ENCODE measurements at places on chromosomes 4 and X. TPM values are rescaled to one million over a fixed set of nuclear protein-coding genes. Genes with fewer than 3 reads are reported as not detected.

- H3K36me3 ChIP-seq: no peaks in the 10 kb centered on the region
- peak within 1 kb of the TSS; percentile 3 for H3K4me3 ChIP-seq
- H3K27ac ChIP-seq: no peak within 1 kb of the TSS
- DNase-seq: peak; percentile 73
These were observed at the start of gene CFAP47 for GRCh38 chrX:35919536-35920309. TSS of gene CFAP47 (plus strand) at chrX:35919734. CDS start at chrX:35919800, 66 bp downstream.

Gene CTPS2
- 15.9 TPM for total RNA-seq

- DNase-seq: peak; percentile 37
- peak overlapping the region; percentile 9 for H3K4me3 ChIP-seq
- no peaks in the 10 kb centered on the region for H3K27me3 ChIP-seq
- H3K27ac ChIP-seq: peak overlapping the region; percentile 83
These were observed 45.4 kb downstream of the UGT2A3 start for GRCh38 chr4:68905939-68906779.

GRCh38 chr4:57219431-57219830 lies 109.2 kb upstream of the IGFBP7 start:
- no peaks in the 10 kb centered on the region for H3K4me1 ChIP-seq
- no peaks in the 10 kb centered on the region for H3K27me3 ChIP-seq
- no peak overlapping the region for H3K4me3 ChIP-seq
- H3K27ac ChIP-seq: no peak overlapping the region
- H3K36me3 ChIP-seq: no peaks in the 10 kb centered on the region

- H3K4me3 ChIP-seq: no peak overlapping the region
- H3K36me3 ChIP-seq: no peaks in the 10 kb centered on the region
- no peaks in the 10 kb centered on the region for H3K27me3 ChIP-seq
- no peaks in the 10 kb centered on the region for H3K4me1 ChIP-seq
- H3K27ac ChIP-seq: no peak overlapping the region
These were observed 39.7 kb downstream of the CORIN start for GRCh38 chr4:47798165-47798564.

- no peaks in the 10 kb centered on the region for H3K4me1 ChIP-seq
- H3K27me3 ChIP-seq: no peaks in the 10 kb centered on the region
- no peak overlapping the region for H3K27ac ChIP-seq
- no peak overlapping the region for H3K4me3 ChIP-seq
- DNase-seq: no peak
These were observed 958.3 kb upstream of the ADGRL3 start for GRCh38 chr4:60241866-60242265.

Gene ADH7
- not detected for total RNA-seq

- H3K36me3 ChIP-seq: no peaks in the 10 kb centered on the region
- no peak for DNase-seq
- no peaks in the 10 kb centered on the region for H3K4me1 ChIP-seq
- H3K27me3 ChIP-seq: no peaks in the 10 kb centered on the region
These were observed 1833.0 kb upstream of the PCDH10 start for GRCh38 chr4:131316086-131316485.

DNA sequence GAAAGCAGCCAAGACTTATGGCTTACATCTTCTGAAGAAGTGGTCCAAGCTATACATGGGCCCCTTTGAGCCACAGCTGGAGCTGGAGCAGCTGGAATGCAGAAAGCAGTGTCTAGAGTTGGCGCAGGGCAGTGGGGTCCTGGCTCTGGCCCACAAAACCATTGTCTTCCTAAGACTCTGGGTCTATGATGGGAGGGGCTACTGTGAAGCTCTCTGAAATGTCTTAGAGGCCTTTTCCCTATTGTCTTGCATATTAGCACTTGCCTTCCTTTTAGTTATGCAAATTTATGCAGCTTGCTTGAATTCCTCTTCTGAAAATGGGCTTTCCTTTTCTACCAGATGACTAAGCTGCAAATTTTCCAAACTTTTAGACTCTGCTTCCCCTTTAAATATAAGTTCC lies 15.3 kb downstream of the NPY1R start:
- no peak overlapping the region for H3K4me3 ChIP-seq
- H3K36me3 ChIP-seq: no peaks in the 10 kb centered on the region
- no peaks in the 10 kb centered on the region for H3K4me1 ChIP-seq
- no peak for DNase-seq

DNA sequence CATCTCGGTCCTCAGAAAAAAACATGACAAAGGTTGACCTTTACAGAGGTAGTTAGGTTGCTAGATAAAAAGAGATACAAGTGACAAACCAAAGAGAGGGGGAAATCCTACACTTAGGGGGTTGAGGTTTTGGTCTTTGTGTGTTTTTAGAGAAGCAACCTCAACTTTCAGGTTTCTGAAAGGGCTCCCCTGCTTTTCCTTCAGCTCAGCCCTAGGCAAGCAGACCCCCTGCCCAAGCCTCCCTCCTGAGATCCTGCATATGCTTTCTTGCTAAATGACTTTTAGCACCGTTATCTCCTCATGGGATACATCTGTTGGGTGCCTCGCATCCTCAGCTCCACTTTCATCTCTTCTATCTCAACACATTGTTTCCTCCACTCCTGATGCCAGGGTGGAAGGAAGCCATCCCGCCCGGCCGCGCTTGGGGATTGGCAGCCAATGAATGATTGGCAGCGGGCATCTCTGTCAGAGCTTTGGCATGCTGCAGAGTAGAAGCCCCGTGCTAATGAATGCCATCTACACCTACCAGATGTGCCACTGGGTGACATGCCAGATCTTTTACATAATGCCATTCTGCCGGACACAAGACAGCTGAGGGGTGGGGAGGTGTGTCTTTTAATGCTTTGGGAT lies 15.0 kb upstream of the PRDM8 start:
- no peak overlapping the region for H3K27ac ChIP-seq
- H3K36me3 ChIP-seq: no peaks in the 10 kb centered on the region
- H3K4me1 ChIP-seq: peaks cover 21% of the 10 kb centered on the region
- H3K27me3 ChIP-seq: peaks cover 17% of the 10 kb centered on the region
- H3K4me3 ChIP-seq: no peak overlapping the region

- peaks cover 9% of the 10 kb centered on the region for H3K4me1 ChIP-seq
- DNase-seq: peak; percentile 10
- no peaks in the 10 kb centered on the region for H3K36me3 ChIP-seq
- no peak overlapping the region for H3K27ac ChIP-seq
These were observed 37.5 kb upstream of the RASGEF1B start for GRCh38 chr4:81509191-81509590.

DNA sequence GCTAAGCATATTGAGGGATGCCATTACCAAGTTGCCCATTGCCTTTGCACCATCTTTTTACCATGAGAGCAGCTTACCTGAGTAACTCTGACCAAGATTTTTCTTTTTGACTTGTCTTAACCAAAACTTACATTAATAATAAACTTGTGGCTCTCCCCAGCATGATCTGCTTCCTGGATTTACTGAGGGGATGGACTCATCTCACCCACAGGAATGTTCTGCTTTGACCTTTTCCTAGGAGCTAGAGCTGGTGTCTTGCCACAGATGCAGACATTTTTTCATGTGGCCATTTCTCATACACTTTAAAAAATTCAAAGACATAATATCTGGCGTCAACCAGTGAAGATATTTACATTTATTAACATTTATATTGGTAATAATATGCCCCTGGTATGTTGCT lies 79.2 kb upstream of the EFHC2 start:
- H3K27me3 ChIP-seq: no peaks in the 10 kb centered on the region
- H3K27ac ChIP-seq: no peak overlapping the region
- no peak overlapping the region for H3K4me3 ChIP-seq
- no peaks in the 10 kb centered on the region for H3K4me1 ChIP-seq

DNA sequence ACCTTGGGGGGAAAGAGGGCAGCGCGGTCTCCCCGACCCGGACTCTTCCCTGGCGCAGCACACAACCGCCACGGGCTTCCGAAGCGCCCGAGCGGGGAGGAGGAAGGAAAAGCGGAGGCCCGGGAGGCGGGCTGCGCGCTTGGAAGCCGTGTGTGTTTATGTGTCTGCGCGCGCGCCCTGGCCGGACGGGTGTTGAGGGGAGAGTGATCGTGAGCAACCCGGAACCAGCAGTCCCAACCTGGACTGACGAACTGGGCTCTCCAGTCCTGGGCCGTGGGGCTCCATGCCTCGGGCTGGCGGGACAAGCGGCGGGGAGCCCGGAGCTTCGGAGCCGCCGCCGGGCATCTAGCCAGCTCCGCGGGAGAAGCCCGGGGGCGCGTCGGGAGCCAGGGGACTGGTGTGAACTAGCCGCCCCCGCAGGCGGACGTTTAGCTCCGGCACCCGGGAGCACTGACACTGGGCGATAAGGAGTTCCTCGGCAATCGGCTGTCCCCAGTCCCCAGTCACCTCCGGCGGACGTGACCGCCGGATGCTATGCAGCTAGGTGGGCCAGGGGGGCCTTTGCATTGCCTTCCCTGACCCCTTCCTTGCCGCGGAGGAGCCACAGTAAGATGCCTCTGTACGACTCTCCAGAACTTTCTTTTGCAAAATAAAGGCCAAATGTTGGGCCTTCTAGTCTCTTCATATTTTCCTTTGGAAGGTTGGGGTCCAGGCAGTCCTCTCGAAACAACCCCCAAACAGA lies 74.8 kb upstream of the BCOR start:
- DNase-seq: peak; percentile 69
- H3K4me1 ChIP-seq: peaks cover 39% of the 10 kb centered on the region
- H3K4me3 ChIP-seq: no peak overlapping the region
- no peaks in the 10 kb centered on the region for H3K27me3 ChIP-seq
- peak overlapping the region; percentile 49 for H3K27ac ChIP-seq
- H3K36me3 ChIP-seq: no peaks in the 10 kb centered on the region

DNA sequence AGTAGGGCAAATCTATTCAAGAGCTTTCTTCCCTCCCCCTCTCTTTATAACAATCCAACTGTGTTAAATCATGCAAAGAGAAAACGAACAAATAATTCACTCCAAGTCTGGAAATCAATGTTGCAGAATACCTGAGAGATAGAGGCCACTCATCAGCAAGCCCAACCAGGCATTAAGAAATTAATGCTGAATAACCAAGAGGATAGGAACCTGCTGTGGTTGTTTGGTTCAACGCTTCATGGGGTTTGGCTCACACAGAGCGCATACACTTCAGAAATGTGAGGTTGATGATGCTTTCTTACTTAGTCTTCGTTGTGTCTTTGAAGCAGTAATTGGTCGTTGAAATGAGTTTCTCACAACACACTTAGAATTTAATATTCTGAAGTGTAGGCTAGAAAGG lies 1540.0 kb upstream of the PABPC4L start:
- no peaks in the 10 kb centered on the region for H3K4me1 ChIP-seq
- DNase-seq: no peak
- H3K4me3 ChIP-seq: no peak overlapping the region
- H3K36me3 ChIP-seq: no peaks in the 10 kb centered on the region

Gene FAAH2
- total RNA-seq: 13.5 TPM

DNA sequence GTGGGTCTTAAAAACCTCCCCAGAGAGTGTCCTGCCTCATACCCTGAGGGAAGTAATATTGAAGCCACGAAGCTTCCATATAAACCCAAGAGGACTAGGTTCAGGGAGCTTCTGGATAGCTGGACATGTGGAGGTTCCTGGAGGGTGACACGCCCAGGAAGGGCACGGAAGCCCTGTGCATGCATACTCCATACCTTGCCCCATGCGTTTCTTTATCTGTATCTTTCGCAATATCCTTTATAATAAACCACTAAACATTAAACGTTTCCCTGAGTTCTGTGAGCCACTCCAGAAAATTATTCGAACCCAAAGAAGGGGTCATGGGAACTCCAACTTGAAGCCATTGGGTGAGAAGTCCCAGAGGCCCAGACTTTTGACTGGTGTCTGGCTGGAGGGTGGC lies 45.7 kb upstream of the HPF1 start:
- no peaks in the 10 kb centered on the region for H3K4me1 ChIP-seq
- DNase-seq: no peak
- no peaks in the 10 kb centered on the region for H3K27me3 ChIP-seq
- no peaks in the 10 kb centered on the region for H3K36me3 ChIP-seq

DNA sequence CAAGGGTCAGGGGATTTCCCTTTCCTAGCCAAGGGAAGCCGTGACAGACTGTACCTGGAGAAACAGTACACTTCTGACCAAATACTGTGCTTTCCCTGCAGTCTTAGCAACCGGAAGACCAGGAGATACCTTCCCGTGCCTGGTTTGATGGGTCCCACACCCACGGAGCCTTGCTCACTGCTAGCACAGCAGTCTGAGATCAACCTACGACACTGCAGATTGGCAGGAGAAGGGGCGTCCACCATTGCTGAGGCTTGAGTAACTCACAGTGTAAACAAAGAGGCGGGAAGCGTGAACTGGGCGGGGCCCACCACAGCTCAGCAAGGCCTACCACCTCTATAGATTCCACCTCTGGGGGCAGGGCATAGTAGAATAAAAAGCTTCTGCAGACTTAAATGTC lies 48.7 kb upstream of the SRD5A3 start:
- DNase-seq: no peak
- no peak overlapping the region for H3K4me3 ChIP-seq
- H3K4me1 ChIP-seq: no peaks in the 10 kb centered on the region
- H3K27me3 ChIP-seq: no peaks in the 10 kb centered on the region

DNA sequence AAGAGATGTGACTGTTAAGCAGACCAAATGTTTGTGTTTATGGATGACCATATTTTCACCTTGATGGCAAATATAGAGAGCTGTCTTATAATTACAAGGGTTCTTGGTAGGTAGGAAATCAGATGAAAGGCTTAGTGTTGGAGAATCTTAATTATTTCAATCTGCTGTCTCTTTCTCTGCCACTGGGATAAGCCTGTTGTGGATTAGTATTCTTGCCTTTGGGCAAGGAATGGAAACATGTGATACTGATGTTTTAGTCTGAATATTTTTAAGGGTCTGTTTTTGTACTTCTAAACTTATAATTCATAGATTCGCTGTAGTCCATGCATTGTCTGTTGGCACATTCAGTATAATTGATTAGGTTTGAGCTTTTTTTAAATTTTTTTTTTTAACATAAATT lies 23.7 kb upstream of the NUDT6 start:
- H3K4me1 ChIP-seq: no peaks in the 10 kb centered on the region
- H3K4me3 ChIP-seq: no peak overlapping the region
- no peaks in the 10 kb centered on the region for H3K27me3 ChIP-seq
- DNase-seq: no peak

Gene ZNF280C
- total RNA-seq: 7.8 TPM

DNA sequence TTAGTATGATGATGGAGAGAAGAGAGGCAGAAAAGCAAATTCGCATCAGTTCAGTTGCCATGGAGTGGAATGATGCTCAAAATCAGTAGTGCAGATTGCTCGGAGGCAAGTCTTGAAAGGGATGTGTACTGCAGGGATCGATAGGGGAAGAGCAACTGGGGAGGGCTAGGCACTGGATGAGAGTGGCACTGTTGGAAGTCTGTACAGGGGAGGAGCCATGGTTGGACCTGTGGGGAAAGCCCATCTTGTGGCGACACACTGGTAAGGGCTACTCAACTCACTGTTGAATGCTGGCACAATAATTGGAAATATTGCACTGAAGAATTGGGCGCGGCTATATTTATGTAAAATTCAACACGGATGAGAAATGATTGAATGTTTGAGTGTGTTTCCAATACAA lies 1.2 kb downstream of the RAB9B start:
- H3K4me1 ChIP-seq: no peaks in the 10 kb centered on the region
- no peaks in the 10 kb centered on the region for H3K36me3 ChIP-seq
- H3K4me3 ChIP-seq: no peak overlapping the region
- H3K27me3 ChIP-seq: no peaks in the 10 kb centered on the region
- H3K27ac ChIP-seq: no peak overlapping the region
- DNase-seq: no peak

- no peaks in the 10 kb centered on the region for H3K4me1 ChIP-seq
- no peak overlapping the region for H3K4me3 ChIP-seq
- no peaks in the 10 kb centered on the region for H3K27me3 ChIP-seq
- H3K27ac ChIP-seq: no peak overlapping the region
These were observed 9.9 kb downstream of the PIGG start for GRCh38 chr4:508675-509638.

Gene CXCL8
- 3.8 TPM for total RNA-seq
